PC-3 (cell line): ENCODE measurements at places on chromosomes 7 and 10. TPM values are rescaled to one million over a fixed set of nuclear protein-coding genes. Genes with fewer than 3 reads are reported as not detected.
A peak's percentile ranks its signal among the peaks of the same experiment; 100 is the strongest.

Gene TMEM196
- not detected in 2 replicates for total RNA-seq

Gene MMRN2
- total RNA-seq = 1.9 and 6.7 TPM in 2 replicates

DNA sequence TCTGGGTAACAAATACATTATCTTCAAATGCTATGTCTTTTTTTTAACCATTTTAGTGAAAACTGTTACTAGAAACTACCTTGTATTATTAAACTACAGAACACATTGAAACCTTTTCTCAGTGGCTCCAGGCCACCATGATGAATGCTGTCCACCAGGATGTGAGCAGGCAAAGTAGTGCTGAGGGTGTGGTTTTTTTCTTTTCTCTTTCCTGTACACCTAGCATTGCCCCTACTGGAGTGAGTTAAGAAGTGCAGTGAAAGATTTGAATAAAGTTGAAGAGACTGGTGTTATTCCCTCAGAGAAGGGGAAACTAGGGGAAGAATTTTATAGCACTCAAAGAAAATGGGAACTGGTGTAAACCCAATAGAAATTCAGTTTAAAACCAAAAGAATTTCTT lies 120.0 kb upstream of the SAMD8 start:
- peak; percentile 97 for DNase-seq
- no peak overlapping the region for H3K27ac ChIP-seq

DNA sequence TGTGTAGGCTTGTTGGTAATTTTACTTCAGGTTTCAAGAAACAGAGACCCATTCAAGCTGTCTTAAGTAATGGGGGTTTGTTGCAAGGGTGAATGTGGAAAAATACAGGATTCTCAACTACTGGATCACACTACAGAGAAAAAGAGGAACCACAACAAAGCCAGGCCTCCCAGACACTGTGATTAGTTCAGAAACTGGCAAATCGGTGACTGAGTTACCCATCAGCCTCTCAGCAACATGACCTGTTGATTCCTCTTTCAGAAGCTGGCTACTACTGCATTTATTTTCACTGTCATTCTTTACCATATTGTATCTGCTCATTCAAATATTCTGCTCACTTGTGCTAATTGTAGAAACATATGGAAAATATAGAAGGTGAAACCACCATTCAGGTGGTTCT lies 16.0 kb downstream of the CCDC71L start:
- no peaks in the 10 kb centered on the region for H3K27me3 ChIP-seq
- no peak overlapping the region for H3K4me3 ChIP-seq
- no peaks in the 10 kb centered on the region for H3K36me3 ChIP-seq
- H3K27ac ChIP-seq = no peak overlapping the region
- DNase-seq = no peak
